ENCODE measurements at places on chromosomes 5 and 9. TPM values are rescaled to one million over a fixed set of nuclear protein-coding genes. Genes with fewer than 3 reads are reported as not detected.

The C6 gene
- not detected for total RNA-seq

The SPINK13 gene
- not detected for total RNA-seq

DNA sequence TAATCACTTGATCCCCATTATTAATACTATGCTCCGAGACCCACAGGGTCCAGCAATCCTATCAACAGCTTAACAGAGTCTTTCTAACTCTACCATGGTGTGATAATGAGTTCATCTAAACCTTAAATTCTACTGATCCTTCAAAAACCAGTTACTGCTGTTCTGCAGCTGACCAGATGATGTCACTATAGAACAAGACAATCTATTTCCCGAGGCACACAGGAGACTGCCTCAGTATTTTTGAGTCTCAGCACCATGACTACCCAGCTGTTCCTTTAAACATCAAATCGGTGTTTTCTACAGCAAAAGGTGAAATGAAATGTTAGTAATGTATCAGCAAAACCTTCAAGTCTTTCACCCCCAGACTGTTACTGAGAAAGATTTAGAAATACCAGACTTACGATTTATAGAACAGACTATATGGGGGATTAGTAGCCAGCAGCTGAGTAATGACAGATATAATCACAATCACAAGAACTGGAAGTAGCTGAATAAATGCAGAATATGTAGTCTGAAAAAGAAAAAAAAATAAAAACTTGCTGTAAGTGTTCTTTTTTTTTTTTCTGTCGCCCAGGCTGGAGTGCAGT is 16.9 kb downstream of the DNAJC18 start:
- DNase-seq: peak; percentile 82

- no peak for DNase-seq
These were observed 41.9 kb upstream of the RNF38 start for GRCh38 chr9:36441966-36442365.

The RNF14 gene
- total RNA-seq: 55.3 TPM

GRCh38 chr9:93464395-93464794 is 11.0 kb upstream of the FAM120AOS start:
- no peak for DNase-seq

- no peak for DNase-seq
These were observed 16.2 kb downstream of the UHRF2 start for GRCh38 chr9:6428940-6429889.

The CCL27 gene
- 0.41 TPM for total RNA-seq

DNA sequence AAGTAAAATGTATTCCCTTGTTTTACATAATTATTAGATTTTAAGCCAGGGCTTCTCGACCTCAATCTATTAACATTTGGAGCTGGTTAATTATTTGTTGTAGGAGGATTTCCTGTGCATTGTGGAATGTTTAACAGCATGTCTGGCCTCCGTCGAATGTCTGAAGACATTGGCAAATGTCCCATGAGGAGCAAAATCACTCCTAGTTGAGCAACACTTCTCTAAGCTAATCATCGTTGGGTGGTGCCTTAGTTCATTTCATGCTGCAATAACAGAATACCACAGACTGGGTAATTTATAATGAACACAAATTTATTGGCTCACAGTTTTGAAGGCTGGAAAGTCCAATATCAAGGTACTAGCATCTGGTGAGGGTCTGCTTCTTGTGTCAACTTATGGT is 13.4 kb upstream of the VPS13A start:
- DNase-seq: no peak

- DNase-seq: no peak
These were observed 16.9 kb downstream of the UBTD2 start for GRCh38 chr5:172266676-172267092.

GRCh38 chr9:117574099-117574498 is 130.1 kb upstream of the TLR4 start:
- no peak for DNase-seq
